ENCODE measurements at places on chromosomes 3 and 15.
A peak's percentile ranks its signal among the peaks of the same experiment; 100 is the strongest.

DNA sequence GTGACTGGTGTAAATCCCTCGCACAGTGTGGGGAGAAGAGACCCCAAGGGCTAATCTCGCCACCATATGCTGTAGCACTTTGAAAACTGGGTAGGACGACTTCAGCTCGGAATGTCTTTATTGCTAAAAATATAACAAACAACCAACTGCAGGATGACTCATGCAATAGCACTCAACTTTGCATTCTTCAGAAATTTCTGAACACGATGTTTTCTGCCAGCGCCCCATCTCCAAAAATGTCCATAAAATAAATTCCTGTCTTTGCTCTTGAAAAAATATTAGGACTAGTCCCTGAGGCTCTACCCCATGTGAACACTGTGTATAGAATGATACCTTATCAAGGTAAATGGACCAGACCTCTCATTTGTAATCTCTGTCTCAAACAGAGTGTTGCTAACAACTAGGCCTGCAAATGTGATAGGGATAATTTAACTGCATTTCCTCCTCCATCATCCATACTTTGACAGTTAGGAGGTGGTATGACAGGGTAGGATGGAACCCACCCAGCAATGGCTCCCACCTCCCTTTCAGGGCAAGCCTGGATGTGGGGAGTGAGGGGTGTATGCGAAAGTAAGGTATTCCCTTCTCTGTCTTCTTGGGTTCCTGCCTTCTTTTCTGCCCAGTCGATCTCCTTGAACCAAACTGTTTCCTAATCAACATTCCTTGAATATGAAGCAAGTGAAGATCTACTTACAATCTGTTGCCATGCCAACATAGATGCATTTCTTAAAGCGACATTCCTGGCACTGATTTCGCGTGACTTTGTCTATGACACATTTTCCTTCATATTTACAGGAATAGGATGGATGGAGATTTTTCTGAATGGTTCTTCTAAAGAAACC, 201.1 kb downstream of the NR1D2 start:
- DNase-seq, result no peak
- H3K27ac ChIP-seq, result no peak overlapping the region
- H3K4me3 ChIP-seq, result no peak overlapping the region
- H3K36me3 ChIP-seq, result no peaks in the 10 kb centered on the region
- no peaks in the 10 kb centered on the region for H3K27me3 ChIP-seq
- no peaks in the 10 kb centered on the region for H3K4me1 ChIP-seq

DNA sequence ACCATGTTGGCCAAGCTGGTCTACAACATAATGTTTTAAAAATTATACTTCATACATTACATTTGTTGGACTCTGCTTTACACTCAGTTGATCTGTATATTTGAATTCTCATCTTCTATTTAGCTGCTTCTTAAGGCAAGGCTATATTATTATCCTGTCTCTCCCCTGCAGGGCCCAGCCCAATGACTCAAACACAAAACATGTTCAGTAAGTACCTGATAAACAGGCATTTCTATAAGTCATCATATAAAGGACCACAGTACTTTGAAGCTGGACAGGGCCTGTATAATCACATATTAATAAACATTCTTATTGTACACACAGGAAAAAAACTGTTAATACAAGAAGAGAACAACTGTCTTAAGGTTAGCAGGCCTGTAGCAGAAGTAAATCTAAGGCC, 36.2 kb downstream of the NGLY1 start:
- H3K27ac ChIP-seq, result no peak overlapping the region
- no peak for DNase-seq
- H3K36me3 ChIP-seq, result peaks cover 76% of the 10 kb centered on the region
- H3K4me3 ChIP-seq, result no peak overlapping the region
- no peaks in the 10 kb centered on the region for H3K27me3 ChIP-seq
- H3K4me1 ChIP-seq, result no peaks in the 10 kb centered on the region

DNA sequence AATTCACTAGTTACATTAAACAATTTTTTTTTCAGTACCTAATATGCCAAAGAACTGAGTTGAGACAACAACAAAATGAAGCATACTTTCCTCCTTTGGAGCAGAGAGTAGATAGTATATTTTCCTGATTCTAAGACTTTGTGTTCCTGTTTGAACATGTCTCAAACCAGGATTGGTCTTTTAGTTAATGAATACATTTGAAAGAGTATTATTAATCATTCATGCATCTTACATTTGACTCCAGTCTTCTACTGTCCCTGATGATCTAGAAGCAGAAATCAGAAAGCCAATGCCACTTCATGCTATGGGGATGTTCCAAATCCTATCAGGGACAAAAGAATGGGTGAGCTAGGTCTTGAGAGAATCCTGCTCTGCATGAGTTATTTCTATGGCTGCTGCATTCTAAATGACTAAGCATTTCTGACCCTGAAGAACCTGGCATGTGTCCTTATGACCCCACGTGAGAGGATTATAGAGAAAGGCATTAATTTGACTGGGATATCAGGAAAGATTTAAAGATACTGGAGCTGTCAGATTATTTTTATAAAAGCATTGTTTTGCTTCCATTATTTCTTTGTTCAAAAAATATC, 32.9 kb upstream of the MBNL1 start:
- DNase-seq, result no peak
- peaks cover 3% of the 10 kb centered on the region for H3K36me3 ChIP-seq
- H3K27ac ChIP-seq, result no peak overlapping the region
- H3K4me3 ChIP-seq, result no peak overlapping the region
- no peaks in the 10 kb centered on the region for H3K27me3 ChIP-seq

DNA sequence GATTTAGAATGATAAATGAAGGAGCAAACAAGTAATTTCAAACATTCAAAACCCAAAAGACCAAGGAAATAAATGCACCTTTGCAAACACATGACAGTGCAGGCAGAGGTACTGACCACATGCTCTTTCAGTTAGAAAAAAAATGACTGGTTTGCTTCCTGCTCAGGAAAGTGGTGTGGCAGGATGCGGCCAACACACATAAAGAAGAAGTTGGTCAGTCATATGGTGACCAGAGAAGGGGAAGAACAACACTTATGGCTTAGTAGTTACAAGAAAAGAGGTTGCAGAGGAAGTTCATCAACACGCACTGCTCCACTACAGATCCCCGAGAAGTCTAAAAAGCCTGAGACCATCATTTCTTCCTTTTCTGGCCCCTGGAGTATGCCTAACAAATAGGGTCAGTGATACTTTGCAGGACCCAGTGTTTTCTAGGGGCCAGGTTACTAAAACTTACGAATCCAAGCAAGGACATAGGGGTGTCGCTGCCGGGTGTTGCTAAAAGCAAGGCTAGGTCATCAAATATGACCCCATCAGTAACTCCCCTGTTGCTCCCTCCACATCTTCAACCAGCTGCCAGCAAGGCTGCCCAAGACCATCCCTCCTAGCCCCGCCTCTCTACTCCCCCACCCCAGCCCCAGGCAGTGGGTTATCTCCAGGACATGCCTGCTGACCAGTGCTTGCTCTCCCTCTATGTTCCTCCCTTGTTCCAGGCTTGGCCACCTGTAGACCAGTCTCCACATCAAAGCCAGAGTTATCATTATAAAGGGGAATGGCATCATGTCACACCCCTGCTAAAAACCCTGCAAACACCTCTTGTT, 11.2 kb downstream of the ATP8B4 start:
- peaks cover 77% of the 10 kb centered on the region for H3K4me1 ChIP-seq
- no peaks in the 10 kb centered on the region for H3K27me3 ChIP-seq
- H3K36me3 ChIP-seq, result peaks cover 35% of the 10 kb centered on the region
- peak overlapping the region; percentile 81 for H3K4me3 ChIP-seq

DNA sequence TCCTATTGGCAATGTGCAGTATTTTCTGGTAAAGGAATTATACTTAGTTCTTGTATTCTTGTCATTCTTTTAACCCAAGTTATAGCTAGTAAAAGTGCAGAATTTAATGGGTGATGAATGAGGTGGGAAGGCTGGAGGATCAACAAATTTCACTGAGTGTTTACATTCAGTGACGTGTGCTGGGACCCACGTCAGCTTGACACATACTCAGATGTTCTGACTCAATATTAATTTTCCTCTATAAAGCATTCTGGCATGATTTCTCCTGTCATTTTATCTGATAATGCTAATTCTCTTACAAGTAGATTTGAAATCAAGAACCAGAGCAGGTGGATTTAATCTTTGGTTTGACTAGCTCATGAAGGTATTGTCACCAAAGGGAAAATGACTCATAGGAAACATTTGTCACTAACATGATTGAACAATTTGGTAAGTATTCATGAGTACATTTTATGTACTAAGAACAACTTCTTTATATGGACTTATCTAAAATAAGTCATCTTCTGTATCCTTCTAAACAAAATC, 71.0 kb upstream of the SYNPR start:
- H3K27me3 ChIP-seq, result no peaks in the 10 kb centered on the region
- H3K36me3 ChIP-seq, result no peaks in the 10 kb centered on the region
- DNase-seq, result no peak
- no peak overlapping the region for H3K4me3 ChIP-seq
- H3K27ac ChIP-seq, result no peak overlapping the region

- no peak overlapping the region for H3K27ac ChIP-seq
- DNase-seq, result no peak
- peaks cover 9% of the 10 kb centered on the region for H3K27me3 ChIP-seq
- H3K4me3 ChIP-seq, result no peak overlapping the region
- H3K36me3 ChIP-seq, result no peaks in the 10 kb centered on the region
Measured at GRCh38 chr15:82020625-82021394, 25.0 kb downstream of the MEX3B start.

GRCh38 chr3:153928851-153929250, 192.3 kb upstream of the ARHGEF26 start:
- H3K36me3 ChIP-seq, result no peaks in the 10 kb centered on the region
- no peak overlapping the region for H3K27ac ChIP-seq
- no peak overlapping the region for H3K4me3 ChIP-seq
- DNase-seq, result no peak

GRCh38 chr3:107619549-107619948, 96.8 kb downstream of the BBX start:
- no peak overlapping the region for H3K27ac ChIP-seq
- no peak for DNase-seq
- peaks cover 3% of the 10 kb centered on the region for H3K36me3 ChIP-seq

GRCh38 chr3:16599694-16600093, 5.5 kb downstream of the DAZL start:
- H3K27me3 ChIP-seq, result peaks cover 49% of the 10 kb centered on the region
- H3K4me1 ChIP-seq, result peaks cover 25% of the 10 kb centered on the region
- no peaks in the 10 kb centered on the region for H3K36me3 ChIP-seq
- H3K4me3 ChIP-seq, result no peak overlapping the region

GRCh38 chr3:13877911-13878280, 2.0 kb downstream of the WNT7A start:
- H3K36me3 ChIP-seq, result no peaks in the 10 kb centered on the region
- H3K4me1 ChIP-seq, result no peaks in the 10 kb centered on the region
- peaks cover 66% of the 10 kb centered on the region for H3K27me3 ChIP-seq
- no peak overlapping the region for H3K27ac ChIP-seq
- H3K4me3 ChIP-seq, result no peak overlapping the region

GRCh38 chr3:127193341-127193740, 410 bp downstream of the PRR23E start:
- no peak overlapping the region for H3K4me3 ChIP-seq
- no peak overlapping the region for H3K27ac ChIP-seq
- peaks cover 3% of the 10 kb centered on the region for H3K27me3 ChIP-seq
- no peaks in the 10 kb centered on the region for H3K36me3 ChIP-seq
- no peaks in the 10 kb centered on the region for H3K4me1 ChIP-seq

DNA sequence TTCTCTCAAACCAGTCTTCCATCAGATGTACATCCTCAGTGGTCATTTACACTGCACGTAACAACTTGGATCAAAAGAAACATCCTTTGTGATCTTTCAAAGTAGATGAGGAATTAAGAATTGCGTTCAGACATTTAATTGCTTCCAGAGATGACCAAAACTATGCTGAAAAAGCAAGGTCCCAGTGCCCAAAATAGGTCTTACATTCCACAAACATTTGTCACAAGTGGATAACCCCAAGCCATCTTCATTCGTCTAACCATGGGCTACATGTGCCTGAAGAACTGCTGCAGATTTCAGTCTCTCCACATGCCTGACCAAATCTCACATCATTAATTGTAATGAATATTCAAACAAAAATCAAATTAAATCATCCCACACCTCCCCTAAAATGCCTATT, 273.6 kb downstream of the SHOX2 start:
- no peaks in the 10 kb centered on the region for H3K27me3 ChIP-seq
- H3K36me3 ChIP-seq, result no peaks in the 10 kb centered on the region
- H3K4me3 ChIP-seq, result no peak overlapping the region
- DNase-seq, result no peak

- no peak overlapping the region for H3K4me3 ChIP-seq
- DNase-seq, result no peak
- no peaks in the 10 kb centered on the region for H3K27me3 ChIP-seq
- no peak overlapping the region for H3K27ac ChIP-seq
Measured at GRCh38 chr3:156729460-156730179, 55.2 kb downstream of the TIPARP start.

GRCh38 chr3:188262913-188263683, 109.1 kb downstream of the LPP start:
- peaks cover 9% of the 10 kb centered on the region for H3K36me3 ChIP-seq
- no peak for DNase-seq
- no peaks in the 10 kb centered on the region for H3K27me3 ChIP-seq
- H3K27ac ChIP-seq, result no peak overlapping the region

- H3K27me3 ChIP-seq, result peaks cover 25% of the 10 kb centered on the region
- H3K4me3 ChIP-seq, result no peak overlapping the region
- H3K36me3 ChIP-seq, result peaks cover 3% of the 10 kb centered on the region
- H3K27ac ChIP-seq, result no peak overlapping the region
- peaks cover 13% of the 10 kb centered on the region for H3K4me1 ChIP-seq
- DNase-seq, result no peak
Measured at GRCh38 chr3:189058071-189058470, 113.7 kb upstream of the TPRG1 start.

GRCh38 chr3:112617285-112617684, 23.7 kb downstream of the CCDC80 start:
- no peak overlapping the region for H3K4me3 ChIP-seq
- H3K27me3 ChIP-seq, result peaks cover 12% of the 10 kb centered on the region
- no peak for DNase-seq

DNA sequence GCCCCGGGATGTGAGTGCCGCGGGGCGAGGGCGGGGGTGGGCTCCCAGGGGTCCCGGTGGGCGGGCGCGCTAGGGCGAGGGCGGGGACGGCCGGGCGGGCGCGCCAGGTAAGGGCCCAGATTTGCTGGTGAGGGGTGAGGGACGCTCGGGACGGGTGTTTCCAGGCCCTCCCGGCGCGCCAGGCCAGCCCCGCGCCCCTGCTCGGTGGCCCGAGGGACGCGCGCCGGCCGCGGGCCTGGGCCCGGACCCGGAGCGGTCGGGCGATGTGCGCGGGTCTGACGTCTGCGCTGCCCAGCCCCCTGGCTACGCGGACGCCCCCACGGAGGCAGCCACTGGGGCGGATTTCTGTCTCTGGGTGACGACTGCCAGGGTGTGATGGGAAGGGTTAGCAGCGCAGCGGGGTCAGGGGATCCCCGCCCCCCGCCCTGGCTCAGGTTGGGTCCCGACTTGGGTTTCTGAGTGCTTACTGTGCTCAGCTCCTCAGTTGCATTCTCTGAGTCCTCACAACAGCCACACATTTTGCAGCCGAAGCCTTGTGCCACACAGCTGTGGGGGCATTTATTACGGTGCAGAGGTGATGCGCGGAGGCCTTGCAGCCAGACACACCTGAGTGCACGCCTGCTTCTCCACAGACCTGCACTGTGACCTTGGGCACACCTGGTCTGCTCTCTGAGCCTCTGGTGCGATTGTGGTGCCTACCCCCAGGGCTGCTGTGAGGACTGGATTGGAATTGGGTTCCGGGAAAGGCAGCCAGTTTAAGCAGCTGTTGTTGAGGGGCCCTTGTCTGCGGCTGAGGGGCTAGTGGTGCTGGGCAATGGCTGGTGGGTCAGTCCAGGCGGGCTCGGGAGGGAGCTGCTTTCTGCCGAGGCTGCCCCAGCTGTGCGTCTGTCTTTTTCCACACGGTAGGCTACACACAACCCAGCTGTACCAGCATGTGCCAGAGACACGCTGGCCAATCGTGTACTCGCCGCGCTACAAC, 523 bp downstream of the HDAC11 start:
- H3K27ac ChIP-seq, result peak overlapping the region; percentile 49
- peak overlapping the region; percentile 77 for H3K4me3 ChIP-seq
- no peak for DNase-seq
- no peaks in the 10 kb centered on the region for H3K36me3 ChIP-seq

Measured in T-helper 2 cell treated with Interferon-gamma antibody and Interleukin-4, amounts not matched to agents 5 μg/mL and 100 μg/mL, for 36 hours (primary cell).